ENCODE measurements at places on chromosomes 11 and 22. TPM values are rescaled to one million over a fixed set of nuclear protein-coding genes. Genes with fewer than 3 reads are reported as not detected.

Gene OR5J2
- not detected for total RNA-seq

Gene CHRM1
- not detected for total RNA-seq

Gene PYGM
- total RNA-seq = 0.95 TPM

Gene USP28
- total RNA-seq = 11.4 TPM

Gene SLC22A12
- not detected for total RNA-seq

Gene OR5A1
- not detected for total RNA-seq

Gene TMEM45B
- total RNA-seq = 30.1 TPM

Data from esophagus squamous epithelium (tissue), 5 donors.